ENCODE measurements at places on chromosomes 11 and 22.

GRCh38 chr11:57299150-57299737 lies 25.5 kb downstream of the TNKS1BP1 start:
- no peak for DNase-seq

DNA sequence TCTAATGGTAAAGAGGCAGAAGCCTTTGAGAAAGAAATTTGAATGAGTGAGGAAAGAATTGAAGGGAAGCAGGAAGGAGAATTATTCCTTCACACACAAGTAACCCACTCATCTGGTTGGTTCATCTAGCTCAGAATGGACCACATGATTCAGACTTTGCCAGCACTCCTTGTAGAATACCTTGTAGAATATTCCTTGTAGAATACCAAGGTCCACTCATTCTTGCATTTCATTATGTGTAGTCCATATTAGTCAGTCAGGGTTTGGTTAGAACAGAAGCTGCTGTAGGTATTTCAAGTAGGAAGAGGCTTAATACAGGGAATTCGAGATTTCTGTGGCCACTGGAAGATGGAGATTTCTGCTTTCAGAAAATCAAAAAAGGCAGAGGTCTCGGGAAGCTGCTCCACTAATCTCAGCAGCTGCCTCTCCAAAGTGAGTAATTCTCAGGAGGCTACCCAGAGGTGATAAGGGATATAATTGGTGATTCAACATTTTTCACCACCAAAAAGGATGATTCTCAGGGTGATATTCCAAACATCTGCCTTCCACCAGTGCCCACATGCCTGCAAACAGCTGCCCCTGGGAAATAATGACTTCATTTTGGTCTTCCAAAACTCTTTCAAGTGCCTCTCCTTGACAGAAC lies 329.1 kb downstream of the TMEM135 start:
- DNase-seq = no peak

DNA sequence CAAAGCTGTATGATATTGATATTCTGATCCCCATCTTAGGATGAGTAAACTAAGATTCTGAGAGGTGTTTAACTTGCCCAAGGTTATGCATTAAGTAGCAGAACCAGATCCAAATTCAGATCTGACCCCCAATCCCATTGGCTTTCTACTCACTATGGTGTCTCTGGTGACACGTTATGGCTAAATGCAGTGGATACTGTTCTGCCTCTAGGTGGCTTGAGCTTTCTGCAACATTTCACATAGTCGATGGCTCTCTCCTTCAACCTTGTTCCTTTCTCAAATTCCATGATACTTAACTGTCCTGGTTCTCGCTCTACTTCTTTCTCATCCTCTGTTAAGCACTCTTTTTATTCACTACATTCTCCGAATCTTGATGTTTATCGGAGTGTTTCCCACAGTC lies 9.4 kb downstream of the C11orf97 start:
- DNase-seq = no peak

DNA sequence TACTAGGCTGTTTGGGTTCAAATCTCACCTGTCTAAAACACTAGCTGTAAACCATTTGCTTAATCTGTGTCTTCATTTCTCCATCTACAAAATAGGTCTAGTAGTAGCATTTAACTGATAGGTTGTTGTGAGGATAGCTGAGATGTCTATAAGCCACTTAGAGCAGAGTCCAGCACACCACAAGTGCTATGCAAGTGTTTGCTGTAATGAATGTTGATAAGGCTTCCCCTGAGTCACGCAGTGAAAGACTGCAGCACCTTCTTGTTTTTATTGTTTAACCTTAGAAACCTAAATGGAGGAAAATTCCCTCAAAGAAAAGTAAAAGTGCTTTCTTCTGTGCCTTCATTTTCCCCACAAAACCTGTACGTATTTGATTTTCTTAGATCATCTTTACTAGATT lies 23.1 kb upstream of the LDHA start:
- no peak for DNase-seq

DNA sequence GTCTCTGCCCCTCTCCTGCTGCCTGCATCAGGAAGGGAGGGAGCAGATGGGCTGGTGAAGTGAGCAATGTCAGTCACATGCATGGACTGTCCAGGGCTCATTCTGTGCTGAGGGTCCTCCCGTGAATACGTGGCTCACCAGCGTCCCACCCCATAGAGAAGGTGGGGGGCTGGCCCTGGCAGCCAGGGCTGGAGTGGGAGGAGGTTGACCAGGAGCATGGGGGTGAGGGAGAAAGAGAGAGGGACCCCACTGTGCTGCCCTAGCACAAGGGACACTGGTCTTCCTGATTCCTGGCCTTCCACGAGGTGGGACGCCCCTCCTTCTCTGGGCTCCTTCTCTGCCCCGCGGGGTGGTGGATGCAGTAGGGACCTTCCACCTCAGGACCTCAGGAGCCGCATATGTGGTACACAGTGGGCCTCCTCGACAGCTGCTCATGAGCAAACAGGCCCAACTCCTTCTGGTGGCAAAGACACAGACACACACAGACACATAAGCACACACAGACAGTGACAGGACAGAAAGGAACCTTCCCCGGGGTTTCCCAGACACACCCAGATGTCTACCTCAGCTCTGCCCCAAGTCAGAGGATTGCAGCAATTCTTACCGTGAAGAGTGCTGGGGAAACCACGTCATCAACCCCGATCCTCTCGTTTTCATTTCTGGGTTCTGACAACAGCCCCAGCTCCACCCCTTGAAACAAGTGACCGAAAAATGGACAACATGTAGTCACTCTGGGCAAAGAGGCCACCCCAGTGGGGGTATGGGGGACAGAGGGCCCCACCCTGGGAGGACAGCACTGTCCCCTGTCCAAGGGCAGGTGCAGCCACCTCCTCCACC lies 3.6 kb upstream of the APOBEC3A start:
- peak; percentile 68 for DNase-seq

GRCh38 chr11:69654660-69655478 lies 13.9 kb downstream of the CCND1 start:
- DNase-seq = no peak

GRCh38 chr11:1623716-1624115 lies 1.8 kb upstream of the KRTAP5-4 start:
- DNase-seq = no peak

GRCh38 chr11:12439615-12440014 lies 62.2 kb downstream of the PARVA start:
- DNase-seq = no peak

DNA sequence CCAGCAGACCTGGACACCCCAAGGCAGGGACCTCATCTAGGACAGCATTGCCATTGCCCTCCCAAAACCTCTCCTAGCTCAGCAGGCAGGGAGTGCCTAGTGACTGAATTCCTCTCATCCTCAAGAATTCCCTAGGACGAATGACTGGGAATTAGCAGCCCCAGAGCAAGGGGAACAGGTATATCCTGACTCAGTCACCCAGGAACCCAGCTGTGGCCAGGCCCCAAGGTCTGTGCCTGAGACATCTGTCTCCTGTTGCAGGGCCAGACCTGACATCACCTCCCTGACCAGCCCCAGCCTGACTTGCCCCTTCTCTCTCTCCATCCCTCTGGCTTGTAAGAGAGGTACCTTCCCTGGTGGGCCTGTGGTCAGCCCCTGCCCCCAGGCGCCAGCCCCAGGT lies 39.0 kb upstream of the SUSD2 start:
- no peak for DNase-seq

GRCh38 chr11:74459584-74459983 lies 7.8 kb downstream of the KCNE3 start:
- DNase-seq = no peak

DNA sequence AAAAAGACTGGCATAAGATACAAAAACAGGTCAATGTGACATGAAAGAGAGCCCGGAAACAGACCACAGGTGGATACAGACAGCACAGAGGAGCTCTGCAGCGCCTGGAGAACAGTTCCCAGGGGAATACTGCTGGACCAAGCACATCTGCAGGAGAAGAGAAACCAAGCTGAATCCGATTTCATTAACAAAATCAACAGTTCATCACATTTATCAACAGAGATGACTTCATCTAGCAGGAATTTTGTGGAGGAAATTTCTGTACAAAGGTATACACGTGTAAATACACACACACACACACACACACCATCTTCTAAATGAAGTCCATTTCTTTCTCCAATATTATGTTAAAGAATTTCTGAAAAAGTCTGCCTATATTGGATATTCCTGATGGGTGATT lies 17.1 kb downstream of the YPEL1 start:
- no peak for DNase-seq

- no peak for DNase-seq
Observed at GRCh38 chr11:77467233-77467632, 6.7 kb downstream of the PAK1 start.

DNA sequence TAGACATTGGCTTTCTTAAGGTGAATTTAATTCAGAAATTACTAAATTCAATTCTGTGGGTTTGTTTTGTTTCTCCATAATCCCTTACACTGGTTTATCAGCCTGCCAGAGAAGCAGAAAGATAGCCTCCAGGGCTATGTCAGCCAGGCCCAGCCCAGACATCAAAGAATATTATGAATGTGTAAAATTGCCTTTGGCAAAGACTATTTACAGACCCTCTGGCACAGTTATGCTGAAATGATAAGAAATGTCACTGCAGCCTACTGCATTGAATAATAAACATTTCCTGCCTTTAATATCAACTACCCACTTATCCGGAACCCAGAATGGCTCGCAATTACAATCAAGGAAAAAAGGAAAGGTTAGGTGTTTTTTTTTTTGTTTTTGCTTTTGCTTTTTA lies 562.5 kb upstream of the LRRC4C start:
- no peak for DNase-seq

DNA sequence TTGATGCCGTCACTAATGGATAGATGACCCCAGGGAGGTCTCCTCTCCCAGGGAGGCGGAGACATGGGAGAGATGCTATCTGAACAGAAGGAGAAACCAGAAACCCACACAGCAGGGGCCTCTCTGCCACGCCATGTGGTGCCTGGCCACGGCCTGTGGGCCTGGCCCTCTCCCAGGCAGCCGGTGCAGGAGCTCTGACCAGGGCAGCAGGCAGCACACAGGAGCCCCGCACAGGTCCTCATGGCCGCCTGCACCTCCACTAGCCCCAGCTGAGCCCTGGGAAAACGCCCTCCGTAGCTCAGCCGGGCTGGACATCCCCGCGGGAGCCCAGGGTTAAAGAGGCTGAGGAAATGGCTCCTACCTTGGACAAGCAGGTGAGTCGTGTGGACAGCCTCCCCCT lies 19.8 kb downstream of the IGSF9B start:
- DNase-seq = no peak

- no peak for DNase-seq
Observed at GRCh38 chr11:41250408-41250935, 209.0 kb downstream of the LRRC4C start.
